Smooth muscle cell of the umbilical artery (primary cell): ENCODE measurements at places on chromosomes 5 and 9. TPM values are rescaled to one million over a fixed set of nuclear protein-coding genes. Genes with fewer than 3 reads are reported as not detected.

The FCN2 gene
- total RNA-seq = not detected in 2 replicates

The TPPP gene
- total RNA-seq = 0.30 and 0.37 TPM in 2 replicates

The SLC6A7 gene
- not detected in 2 replicates for total RNA-seq

The SDHA gene
- 81.1 and 102 TPM in 2 replicates for total RNA-seq

The TXNDC8 gene
- not detected in 2 replicates for total RNA-seq

The C9 gene
- total RNA-seq = 0.46 TPM in 1 of 2 replicates, not detected in the other
